ENCODE measurements at places on chromosomes 2 and 18. TPM values are rescaled to one million over a fixed set of nuclear protein-coding genes. Genes with fewer than 3 reads are reported as not detected.

RESP18 gene
- total RNA-seq = not detected

CHRND gene
- not detected for total RNA-seq

SERPINB12 gene
- not detected for total RNA-seq

OXER1 gene
- total RNA-seq = not detected

FNDC4 gene
- 15.6 TPM for total RNA-seq

PTPN2 gene
- total RNA-seq = 24.2 TPM

REG3A gene
- not detected for total RNA-seq

SFTPB gene
- under 0.01 TPM for total RNA-seq

SGPP2 gene
- not detected for total RNA-seq

LAPTM4A gene
- total RNA-seq = 159 TPM

KLHL30 gene
- not detected for total RNA-seq

HOXD13 gene
- total RNA-seq = 7.5 TPM

GALR1 gene
- total RNA-seq = under 0.01 TPM

TLX2 gene
- not detected for total RNA-seq

ACMSD gene
- total RNA-seq = not detected

IL36B gene
- not detected for total RNA-seq

CCDC141 gene
- total RNA-seq = not detected

CIDEA gene
- total RNA-seq = 12.1 TPM

AGXT gene
- total RNA-seq = under 0.01 TPM

SIX2 gene
- total RNA-seq = 1.1 TPM

KCNG2 gene
- total RNA-seq = not detected

ACKR3 gene
- not detected for total RNA-seq

DCTN1 gene
- 196 TPM for total RNA-seq

EPB41L3 gene
- total RNA-seq = 8.7 TPM

SLC8A1 gene
- 53.6 TPM for total RNA-seq

TFCP2L1 gene
- under 0.01 TPM for total RNA-seq

NT5C1B gene
- 0.33 TPM for total RNA-seq

IL1RN gene
- total RNA-seq = not detected

CTLA4 gene
- total RNA-seq = not detected

LYPD6 gene
- total RNA-seq = 4.4 TPM

CNDP1 gene
- total RNA-seq = not detected

IKZF2 gene
- 7.5 TPM for total RNA-seq

ACTG2 gene
- 2.9 TPM for total RNA-seq

BMPR2 gene
- 18.9 TPM for total RNA-seq

ABCG8 gene
- not detected for total RNA-seq

All from uterine smooth muscle cell (primary cell).